Activated CD4-positive, alpha-beta T cell treated with anti-CD3 and anti-CD28 coated beads, Interleukin-2, amount 50 U/mL, for 16 hours (primary cell): ENCODE measurements at places on chromosomes 7 and 10.
A peak's percentile ranks its signal among the peaks of the same experiment; 100 is the strongest.

DNA sequence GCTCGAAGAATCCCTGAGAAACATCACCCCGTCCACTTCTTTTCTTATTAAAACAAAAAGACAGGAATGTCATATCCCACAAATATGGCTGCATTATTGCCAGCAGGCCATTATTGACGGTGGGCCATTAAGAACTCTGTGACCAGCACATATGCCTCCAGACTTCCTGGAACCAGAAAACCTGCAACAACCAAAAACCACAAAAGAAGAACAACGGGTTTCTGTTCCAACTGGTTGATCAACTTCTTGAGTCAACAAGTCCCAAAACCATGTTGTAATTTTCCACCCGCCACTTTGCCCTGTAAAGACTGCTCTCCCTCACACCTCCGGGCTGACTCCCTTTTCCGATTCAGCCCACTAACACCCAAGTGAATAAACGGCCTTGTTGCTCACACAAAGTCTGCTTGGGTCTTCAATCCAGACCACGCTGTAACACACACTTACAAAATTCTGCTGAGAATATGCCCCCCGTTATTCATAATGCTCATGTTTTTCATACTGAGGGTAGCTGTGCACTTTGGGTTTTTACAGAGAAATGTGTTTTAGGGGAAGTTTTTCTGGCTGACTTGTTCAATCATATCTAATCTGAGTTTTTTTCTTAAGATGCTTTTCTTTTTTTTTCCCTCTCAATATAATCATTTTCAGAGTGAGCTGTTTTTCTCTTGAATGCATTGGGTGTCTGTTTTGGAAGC lies 20.7 kb downstream of the ZNF107 start:
- peak; percentile 3 for DNase-seq

DNA sequence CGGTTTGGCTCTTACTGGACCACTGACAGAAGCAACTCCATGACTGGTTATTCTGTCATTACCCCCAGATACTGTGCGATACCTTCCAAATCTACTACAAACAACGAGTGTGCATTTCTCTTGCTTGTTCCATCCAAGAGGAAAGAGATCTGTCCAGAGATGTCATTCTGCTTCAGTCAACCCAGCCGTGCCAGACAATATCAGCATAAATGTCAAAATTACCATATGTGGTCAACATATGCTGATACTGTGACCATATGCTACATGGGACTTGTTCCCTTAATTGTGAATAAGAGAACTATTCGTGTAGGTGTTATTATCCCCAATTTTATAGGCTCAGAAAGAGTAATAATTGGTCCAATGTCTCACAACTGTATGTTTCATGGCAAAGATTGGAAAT lies 143.2 kb upstream of the PRSS1 start:
- no peak for DNase-seq

DNA sequence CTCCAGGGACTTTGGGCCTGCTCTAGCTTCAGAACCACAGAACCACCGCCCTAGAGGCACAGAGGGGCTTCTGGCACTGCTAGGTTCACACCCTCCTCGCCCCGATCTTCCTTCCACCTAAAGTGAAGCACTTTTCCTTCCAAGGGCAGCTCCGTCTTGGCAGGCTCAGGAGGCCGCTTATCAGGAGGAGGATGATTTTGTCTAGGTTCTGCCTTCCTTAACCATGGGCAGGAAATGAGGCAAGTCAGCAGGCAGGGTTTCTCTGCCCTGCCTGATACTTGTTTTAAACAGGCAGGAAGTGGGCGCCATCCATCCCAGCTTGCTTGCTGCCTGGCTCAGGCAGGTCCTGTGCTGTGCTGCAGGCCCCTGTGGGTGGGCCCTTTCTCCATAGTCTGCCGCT lies 8.3 kb upstream of the ATP6V0E2 start:
- peak; percentile 72 for DNase-seq

DNA sequence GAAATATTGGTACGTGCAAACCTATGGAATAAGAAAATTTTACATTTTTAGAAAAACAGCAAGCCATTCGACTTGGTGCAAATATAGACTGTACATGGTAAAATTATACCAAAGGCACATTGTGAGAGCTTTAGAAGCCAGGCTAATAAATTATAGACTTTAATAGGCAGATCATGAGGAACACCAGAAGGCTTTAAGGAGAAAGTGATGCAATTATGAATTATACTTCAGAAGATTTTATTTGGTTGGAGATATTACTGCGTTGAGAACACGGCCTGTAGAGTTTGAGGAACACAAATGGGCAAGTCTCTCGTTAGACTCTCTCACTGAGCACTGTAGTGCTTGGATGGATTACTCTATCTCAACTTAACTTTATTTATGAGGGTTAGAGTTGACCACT lies 141.7 kb downstream of the MACC1 start:
- no peak for DNase-seq

DNA sequence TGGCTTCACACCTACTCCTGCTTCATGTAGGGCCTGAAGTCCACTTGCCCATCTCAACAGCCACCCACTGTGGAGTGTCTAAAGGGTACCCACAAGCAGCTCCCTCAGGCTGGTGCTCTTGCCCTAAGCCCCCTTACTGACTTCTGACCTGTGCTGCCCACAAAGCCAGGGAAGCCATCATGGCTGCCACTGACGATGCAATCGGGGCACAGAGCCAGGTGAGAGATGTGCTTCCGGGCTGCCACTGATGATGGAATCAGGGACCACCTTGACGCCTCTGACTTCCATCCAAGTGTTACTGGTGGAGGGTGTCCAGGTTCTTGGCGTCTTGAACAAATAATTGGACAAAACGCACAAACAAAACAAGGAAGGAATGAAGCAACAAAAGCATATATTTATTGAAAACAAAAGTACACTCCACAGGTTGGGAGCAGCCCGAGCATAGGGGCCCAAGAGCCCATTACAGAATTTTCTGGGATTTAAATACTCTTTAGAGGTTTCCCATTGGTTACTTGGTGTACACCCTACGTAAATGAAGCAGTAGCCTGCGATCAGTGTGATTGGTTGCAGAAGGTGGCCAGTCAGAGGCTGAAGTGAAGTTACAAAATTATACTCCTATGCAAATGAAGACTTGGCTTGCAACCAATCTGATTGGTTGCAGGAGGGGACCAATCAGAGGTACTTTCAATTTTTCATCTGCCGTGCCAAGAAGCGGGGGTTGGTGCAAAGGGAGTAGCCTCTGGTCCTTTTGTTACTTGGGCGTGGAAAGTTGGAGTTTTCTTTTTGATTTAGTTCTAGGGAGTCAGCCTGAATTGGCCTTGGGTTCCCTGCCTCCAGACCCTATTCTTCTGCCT lies 4.5 kb downstream of the CPA2 start:
- DNase-seq = no peak

DNA sequence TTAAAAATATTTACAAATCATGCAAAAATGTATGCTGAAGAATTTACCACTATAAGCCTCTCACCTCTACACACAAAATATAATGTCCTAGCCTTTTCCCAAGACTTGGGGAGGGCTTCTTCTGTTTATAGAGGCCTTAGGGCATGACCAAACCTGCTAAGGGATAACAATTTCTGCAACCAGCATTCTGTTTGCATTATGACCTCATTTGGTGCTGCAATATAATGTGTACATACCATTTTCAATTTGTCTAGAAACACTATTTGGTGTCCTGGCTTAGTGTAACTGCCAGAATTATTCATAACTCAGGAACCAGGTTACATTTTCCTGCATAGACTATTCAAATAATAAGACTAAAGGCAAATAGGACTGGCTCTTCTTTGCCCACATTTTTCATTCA lies 446.6 kb upstream of the SORCS1 start:
- DNase-seq = no peak

- DNase-seq = no peak
These were observed 6.7 kb downstream of the ZMIZ1 start for GRCh38 chr10:79075418-79075817.

DNA sequence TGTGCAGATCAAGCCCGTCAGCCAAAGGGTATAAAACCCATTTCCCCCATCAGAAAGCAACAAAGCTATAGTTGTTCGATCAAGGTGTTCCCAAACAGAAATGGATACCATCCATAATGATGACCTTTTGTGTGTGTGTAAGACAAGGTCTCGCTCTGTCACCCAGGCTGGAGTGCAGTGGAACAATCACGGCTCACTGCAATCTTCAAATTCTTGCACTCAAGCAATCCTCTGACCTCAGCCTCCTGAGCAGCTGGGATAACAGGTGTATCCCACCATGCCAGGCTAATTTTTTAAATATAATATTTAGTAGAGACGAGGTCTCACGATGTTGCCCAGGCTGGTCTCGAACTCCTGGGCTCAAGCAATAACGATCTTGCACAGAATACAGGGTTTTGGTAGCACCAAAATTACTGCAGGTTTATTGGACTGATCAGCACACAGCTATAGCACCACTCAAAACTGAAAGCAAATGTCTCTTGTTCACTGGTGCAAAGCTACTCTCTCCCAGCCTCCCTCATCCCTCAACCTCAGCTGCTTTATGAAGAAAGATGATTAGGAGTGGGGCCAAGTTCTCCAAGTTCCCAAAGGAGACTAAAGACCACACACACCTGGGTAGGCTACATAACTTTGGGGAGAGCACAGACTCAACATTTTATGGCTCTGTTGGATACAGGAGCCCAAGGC lies 80.5 kb downstream of the ABI1 start:
- DNase-seq = no peak

DNA sequence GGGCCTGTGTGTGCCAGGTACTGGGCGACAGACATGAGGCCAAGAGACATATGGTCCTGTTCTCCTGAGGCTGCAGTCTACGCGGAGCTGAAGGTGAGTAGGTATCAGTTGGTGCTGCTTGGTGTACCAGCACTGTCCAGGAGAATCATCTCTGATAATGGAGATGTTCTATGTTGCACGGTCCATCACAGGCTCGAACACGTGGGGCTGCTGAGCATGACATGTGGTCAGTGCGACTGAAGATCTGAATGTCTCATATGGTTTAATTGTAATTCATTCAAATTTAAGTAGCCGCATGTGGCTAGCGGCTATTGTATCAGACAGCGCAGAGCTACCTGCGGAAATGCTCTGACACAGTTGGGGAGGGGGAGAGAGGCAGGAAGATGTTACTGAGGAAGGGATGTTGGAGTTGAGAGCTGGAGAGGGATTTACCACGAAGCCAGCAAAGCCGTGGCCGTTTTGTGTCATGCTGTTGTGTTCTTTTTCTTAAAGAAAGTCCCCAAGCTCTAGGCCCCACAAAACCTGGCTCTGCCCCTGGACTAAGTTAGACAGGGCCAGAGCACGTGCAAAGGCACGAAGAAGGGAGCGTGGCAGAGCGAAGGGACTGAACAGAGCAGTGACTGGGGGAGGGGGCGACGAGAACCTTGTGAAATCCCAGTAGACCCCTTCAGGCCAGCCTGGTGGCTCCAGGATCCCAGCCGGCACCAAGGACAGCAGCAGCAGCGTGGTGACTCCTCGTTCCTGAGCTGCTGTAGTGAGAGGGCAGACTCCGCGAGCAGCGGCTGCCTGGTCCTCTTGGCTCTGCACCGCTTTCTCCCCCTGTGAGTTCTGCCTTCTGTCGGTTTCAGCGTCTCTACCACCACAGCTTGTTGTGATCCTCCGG lies 20.0 kb downstream of the SMKR1 start:
- no peak for DNase-seq

DNA sequence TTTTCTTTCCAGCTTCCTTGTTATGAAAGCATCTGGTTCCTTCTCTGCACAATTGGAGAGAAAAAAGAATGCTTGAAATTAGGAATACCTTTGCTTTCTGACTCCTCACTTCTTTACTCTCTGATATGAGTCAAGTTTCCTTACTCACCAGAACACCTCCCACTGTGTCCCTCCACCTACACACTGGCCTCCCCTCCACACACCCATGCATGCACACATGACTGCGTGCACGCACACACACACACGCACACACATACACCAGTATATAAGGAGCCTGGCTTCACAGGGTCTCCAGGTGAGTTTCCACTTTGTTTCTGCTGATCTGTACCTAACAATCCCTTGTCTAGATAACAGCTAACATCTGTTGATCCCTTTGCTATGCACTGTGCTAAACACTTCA lies 11.4 kb upstream of the PTER start:
- DNase-seq = no peak

DNA sequence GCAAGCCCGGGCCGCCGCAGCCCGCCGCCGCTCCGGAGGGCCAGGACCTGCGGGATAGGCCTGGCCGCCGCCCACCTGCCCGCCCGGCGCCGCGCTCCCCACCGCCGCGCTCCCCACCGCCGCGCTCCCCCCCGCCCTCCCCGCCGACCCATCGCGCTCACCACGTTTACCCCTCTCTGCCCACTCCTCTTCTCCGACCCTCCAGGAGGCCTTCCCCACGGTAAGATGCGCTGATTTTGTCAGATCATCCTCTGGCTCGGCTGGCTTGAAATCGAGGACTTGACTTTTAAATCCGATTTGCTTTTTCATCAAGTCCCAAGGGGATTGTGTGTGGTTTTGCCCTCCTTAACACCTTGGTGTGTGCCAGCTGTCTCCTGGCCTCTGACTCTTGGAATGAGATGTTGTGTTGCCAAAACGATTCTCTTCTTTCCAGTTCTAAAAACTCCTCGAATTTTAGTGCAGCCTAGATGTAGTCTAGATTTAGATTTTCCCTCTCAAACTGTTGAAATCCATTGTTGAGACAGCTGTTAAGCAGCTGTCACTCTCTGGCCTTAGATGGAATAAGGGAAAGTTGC lies 738 bp downstream of the POM121 start:
- no peak for DNase-seq

- no peak for DNase-seq
These were observed 40.1 kb downstream of the PARP12 start for GRCh38 chr7:140022582-140023211.

- DNase-seq = no peak
These were observed 590.4 kb upstream of the PFKP start for GRCh38 chr10:2476812-2477553.

- no peak for DNase-seq
These were observed 688.5 kb downstream of the PARD3 start for GRCh38 chr10:34126371-34127151.

GRCh38 chr10:112779025-112779770 lies 170.8 kb upstream of the TCF7L2 start:
- no peak for DNase-seq

DNA sequence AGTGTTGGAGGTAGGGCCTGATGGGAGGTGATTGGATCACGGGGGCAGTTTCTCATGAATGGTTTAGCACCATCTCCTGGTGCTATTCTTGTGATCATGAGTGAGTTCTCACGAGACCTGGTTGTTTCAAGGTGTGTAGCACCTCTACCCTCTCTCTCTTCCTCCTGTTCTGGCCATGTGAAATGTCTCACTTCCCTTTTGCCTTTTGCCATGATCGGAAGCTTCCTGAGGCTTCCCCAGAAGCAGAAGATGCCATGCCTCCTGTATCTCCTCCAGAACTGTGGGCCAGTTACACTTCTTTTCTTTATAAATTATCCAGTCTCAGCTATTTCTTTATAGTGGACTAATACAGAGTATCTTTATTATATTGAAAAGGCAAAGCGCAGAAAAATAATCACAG lies 90.1 kb downstream of the FAM171A1 start:
- DNase-seq = no peak

GRCh38 chr10:76324283-76324682 lies 892.9 kb downstream of the LRMDA start:
- no peak for DNase-seq

GRCh38 chr7:16051561-16052255 lies 365.2 kb upstream of the MEOX2 start:
- DNase-seq = no peak
